ENCODE measurements at places on chromosomes 5 and 9.

- no peak for DNase-seq
Measured at GRCh38 chr9:128685636-128686489, 3.2 kb upstream of the SET start.

- DNase-seq: no peak
Measured at GRCh38 chr9:98665501-98665900, 43.2 kb downstream of the GABBR2 start.

DNA sequence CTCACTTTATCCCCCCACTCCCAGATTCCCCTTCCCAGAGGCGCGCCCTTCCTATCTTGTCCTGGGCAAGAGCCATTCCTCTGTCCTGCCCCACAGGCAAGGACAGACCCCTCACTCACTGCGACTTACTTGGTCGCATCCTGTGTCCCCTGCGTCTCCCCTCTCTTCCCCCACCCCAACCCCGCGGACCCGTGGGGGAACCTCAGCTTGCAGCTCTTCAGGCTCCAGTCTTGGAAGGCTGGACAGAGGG is 542 bp downstream of the GGTA1 start:
- no peak for DNase-seq

- DNase-seq: no peak
Measured at GRCh38 chr5:143119881-143120341, 283.6 kb downstream of the NR3C1 start.

GRCh38 chr9:33242609-33243134 is 2.7 kb downstream of the SPINK4 start:
- DNase-seq: no peak

- no peak for DNase-seq
Measured at GRCh38 chr9:70053864-70054263, 10.2 kb downstream of the MAMDC2 start.

DNA sequence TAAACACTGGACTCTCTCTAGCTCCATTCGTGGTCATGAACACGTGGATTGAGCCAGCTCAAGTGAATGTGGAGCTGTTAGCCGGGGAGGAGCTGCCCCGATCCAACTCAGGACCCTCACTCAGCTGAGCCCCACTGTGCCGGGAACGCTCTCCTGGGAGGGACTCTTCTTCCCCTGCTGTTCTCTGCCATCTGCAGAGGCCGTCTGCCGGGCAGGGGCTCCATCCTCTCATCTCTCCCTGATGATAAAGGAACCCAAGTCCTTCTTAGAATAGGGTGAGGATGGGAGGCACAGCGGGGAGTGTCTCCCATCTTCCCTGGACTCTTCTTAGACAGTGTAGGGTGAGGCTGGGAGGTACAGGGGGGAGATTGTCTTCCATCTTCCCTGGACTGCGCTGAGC is 120.5 kb upstream of the IRX4 start:
- no peak for DNase-seq

GRCh38 chr5:151800532-151800931 is 28.8 kb downstream of the G3BP1 start:
- no peak for DNase-seq

DNA sequence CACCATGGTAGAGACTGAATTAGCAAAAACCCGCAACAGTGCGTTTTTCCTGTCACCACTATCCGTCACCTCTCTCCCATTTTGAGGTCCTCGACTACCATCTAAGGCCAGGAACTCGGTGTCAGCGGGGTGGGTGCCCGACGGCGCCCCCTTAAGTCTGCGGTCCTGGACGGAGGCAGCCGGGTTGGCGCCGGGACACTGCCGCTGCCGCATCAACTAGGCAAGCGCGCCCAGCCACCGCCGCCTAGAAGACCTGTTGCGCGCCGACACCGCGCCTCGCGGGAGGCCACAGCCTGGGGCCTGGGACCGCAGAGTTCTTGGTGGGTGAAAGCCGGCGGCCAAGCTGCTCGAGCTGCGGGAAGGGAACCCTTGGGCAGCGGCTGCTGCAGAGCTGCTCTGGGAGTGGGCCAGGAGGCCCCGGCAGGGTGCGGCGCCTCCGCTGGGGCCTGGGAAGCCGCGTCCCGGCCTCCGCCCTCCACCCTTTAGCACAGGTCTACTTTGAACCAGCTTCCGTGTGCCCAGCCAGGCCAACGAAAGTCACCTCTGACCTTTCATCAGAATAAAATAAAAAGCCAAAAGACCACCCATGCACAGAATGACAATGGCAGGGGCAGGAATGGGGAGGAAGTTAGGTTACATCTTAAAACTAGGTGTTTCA is 3.5 kb downstream of the FOXB2 start:
- DNase-seq: no peak

GRCh38 chr5:91038180-91038808 is 344.8 kb downstream of the ARRDC3 start:
- peak; percentile 94 for DNase-seq

- DNase-seq: no peak
Measured at GRCh38 chr9:6133346-6134063, 82.1 kb upstream of the IL33 start.

GRCh38 chr9:5375790-5376477 is 36.3 kb upstream of the RLN1 start:
- DNase-seq: no peak

GRCh38 chr5:135009736-135010501 is 24.1 kb downstream of the PITX1 start:
- DNase-seq: no peak

- DNase-seq: no peak
Measured at GRCh38 chr5:146877783-146878475, 628 bp downstream of the PPP2R2B start.

GRCh38 chr5:142792865-142793232 is 22.7 kb downstream of the ARHGAP26 start:
- no peak for DNase-seq

DNA sequence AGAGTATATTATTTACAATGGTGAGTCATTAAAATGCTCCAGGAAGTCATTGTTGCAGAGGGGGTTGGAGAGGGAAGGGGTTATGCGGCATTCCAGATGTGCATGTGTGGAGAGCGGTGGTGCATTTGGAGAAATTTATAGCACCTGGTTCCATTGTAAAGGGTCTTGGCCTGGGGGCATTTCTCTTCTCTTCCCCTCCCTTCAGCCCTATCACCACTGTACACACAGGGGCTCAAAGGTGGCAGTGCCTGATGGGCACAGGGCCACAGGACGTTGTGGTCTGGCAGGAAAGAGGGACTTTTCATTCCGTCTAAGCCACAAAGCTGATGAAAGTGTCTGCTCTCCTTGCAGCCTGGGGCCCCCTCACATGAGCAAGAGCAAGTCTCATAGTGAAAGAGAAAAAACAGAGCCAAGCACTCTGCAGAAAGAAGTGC is 442.4 kb upstream of the ZNF462 start:
- no peak for DNase-seq

GRCh38 chr9:70135176-70135575 is 91.5 kb downstream of the MAMDC2 start:
- DNase-seq: no peak

- no peak for DNase-seq
Measured at GRCh38 chr5:78907255-78907891, 77.7 kb downstream of the ARSB start.

GRCh38 chr9:131029574-131029952 is 20.6 kb downstream of the LAMC3 start:
- DNase-seq: no peak

DNA sequence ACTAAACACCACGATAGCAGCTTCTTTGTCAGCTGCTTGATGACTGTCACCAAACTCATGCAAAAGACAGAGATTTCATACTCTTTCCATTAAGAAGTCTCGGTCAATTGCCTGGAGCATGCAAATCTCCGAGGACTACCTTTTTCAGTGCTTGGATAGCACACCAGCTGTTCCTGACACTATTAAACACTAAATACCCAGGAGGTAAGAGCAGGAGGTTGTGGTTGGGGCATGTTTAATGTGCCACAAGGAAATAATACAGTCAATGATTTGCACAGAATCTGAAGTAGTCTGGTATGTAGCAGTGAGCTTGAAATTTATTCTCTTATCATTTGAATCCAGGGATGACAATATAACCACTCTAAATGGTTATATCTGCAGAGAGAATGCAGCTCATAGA is 996.2 kb downstream of the CDH12 start:
- peak; percentile 95 for DNase-seq

DNA sequence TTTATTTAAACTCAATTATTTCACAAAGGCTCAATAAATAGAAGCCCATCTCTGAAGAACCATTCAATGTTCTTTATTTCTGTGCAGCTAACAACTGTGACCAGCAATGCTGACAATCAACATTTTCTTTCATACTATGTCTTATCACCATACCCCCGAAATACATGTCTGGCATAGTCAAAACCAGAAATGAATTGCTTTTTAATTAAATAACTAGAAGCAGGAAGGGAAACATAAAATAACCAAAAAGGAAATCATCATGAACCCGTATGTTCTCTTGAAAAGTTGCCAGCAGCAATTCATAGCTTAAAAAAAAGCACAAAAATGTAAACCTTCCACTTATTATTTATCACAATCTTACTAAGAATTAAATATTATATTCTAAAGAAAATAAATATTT is 212.4 kb downstream of the TMEM232 start:
- DNase-seq: no peak

GRCh38 chr5:161002571-161003074 is 150.6 kb upstream of the ATP10B start:
- DNase-seq: peak; percentile 8

- no peak for DNase-seq
Measured at GRCh38 chr5:132655821-132656773, 1.9 kb upstream of the IL13 start.

- no peak for DNase-seq
Measured at GRCh38 chr9:34262971-34263370, 66.1 kb downstream of the KIF24 start.

DNA sequence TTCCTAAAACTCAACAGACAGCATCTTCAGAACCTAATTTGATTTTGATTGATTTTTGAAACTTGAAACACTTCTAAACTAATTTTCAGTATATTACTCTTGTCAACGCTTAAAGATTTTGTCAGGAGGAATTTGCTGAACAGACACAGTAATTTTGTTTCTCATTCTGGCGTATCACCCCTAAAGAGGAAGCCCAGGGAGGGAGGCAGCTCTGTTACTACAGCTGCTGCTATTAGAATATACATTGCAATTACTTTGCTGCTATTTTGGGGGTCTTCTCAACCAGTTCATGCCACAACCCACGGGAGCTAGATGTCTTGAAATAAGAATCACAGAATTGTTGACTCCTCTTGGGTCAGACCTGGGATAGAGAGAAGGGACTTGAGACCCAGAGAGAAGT is 122.6 kb downstream of the TLR4 start:
- DNase-seq: no peak

- DNase-seq: no peak
Measured at GRCh38 chr5:126003309-126003708, 419.9 kb upstream of the GRAMD2B start.

GRCh38 chr5:106312360-106312759 is 1358.4 kb downstream of the EFNA5 start:
- no peak for DNase-seq

DNA sequence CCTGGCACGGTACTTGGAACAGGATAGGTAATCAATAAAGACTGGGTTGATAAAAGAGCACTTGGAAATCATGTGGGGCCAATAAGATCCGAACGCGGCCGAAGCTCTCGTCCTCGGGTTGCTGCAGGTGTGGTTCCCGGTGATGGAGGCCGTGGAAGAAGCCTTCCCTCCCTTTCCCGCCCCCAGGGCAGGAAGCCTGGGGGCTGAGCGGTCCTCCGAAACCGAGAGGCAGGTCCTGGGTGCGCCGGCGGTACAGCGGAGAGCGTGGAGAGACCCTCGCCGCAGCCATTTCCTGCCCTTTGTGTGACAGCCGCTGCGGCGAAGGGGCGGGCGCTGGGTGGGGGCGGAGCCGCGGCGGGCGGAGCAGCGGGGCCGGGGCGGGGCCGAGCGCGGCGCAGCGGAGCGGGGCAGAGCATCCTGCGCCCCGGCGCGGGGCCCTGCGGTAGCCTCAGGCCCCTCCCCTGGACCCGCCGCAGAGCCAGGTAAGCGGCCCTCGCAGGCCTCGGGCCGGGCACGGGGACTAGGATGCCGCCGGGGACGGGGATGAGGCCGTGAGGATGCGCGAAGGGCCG is at the start of gene CYFIP2:
CYFIP2 (plus strand) TSS at position 410 of the 572 bp plus-strand sequence. CDS start 19,239 bp downstream, outside the sequence.
- no peak for DNase-seq

DNA sequence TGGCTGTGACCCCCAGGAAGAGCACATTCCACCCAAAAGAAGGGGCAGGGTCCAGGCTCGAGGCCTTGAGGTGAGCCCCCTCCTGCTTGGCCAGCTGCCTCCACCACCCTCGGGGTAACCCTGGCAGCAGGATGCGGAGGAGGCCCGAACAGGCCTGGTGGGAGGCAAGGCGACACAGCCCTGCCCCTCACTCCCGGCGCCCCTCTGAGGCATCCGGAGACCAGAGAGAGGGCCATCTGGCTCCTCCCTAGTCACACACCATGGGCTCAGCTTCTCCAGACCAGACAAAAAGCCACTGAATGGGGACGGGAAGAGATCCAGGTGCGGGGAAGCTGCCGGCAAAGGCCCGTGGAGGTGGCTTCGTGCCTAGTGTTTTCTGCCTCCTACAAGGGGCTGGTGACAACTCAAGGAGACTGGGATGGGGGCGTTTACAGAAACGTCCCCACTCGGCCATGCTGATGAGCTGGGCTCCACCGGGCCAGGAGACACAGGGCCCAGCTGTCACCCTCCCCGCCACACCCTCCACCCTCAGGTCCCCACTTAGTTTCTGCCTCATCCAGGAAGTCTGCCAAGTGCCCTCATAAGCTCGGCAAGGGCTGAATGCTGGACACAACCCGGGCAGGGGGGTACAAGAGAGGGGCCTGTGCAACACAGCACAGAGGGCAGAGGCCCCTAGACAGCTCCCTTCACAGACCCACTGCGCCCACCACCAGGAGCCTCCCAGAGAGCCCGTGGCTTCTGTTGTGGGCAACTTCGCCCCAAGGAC is 41.9 kb downstream of the NACC2 start:
- DNase-seq: no peak

DNA sequence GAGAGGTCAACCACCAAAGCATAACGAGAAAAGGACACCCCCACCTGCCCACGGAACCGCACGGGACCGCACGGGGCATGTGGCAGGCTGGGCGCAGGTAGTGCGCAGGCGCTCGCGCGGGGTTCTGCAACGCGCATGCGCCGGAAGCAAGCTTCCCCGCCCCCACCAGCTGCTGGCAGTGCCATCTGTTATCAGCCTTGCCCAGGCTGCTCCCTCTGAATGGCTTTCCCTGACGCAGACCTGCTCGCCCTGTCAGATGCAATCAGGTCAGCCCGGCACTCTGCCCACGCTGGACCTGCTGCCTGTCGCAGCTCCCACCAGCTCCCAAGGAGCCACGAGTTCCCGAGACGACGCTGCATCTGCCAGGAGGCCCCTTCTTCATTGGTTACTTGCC is 22.8 kb downstream of the PTCH1 start:
- peak; percentile 15 for DNase-seq

GRCh38 chr5:146450002-146450401 is 2.9 kb downstream of the TCERG1 start:
- DNase-seq: no peak

DNA sequence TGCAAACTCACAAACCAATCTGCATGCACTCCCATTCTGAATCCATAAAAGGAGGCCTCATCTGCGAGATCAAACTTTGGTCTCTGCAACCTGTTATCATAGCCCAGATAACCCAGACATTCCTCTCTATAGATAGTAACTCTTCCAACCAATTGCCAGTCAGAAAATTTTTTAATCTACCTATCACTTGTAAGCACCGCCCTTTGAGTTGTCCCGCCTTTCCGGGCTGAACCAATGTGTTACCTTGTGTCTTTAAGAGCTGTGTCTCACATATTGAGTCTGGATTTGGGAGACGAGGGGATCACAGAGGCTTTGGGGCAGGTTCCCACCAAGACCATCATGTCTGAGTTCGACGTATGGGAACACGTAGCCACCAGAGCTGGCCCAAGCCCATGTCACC is 91.1 kb upstream of the PPP1R26 start:
- DNase-seq: no peak
